Activated CD8-positive, alpha-beta memory T cell treated with anti-CD3 and anti-CD28 coated beads, Interleukin-2, amount 50 U/mL, for 48 hours (primary cell): ENCODE measurements at places on chromosomes 6 and 20.
A peak's percentile ranks its signal among the peaks of the same experiment; 100 is the strongest.

DNA sequence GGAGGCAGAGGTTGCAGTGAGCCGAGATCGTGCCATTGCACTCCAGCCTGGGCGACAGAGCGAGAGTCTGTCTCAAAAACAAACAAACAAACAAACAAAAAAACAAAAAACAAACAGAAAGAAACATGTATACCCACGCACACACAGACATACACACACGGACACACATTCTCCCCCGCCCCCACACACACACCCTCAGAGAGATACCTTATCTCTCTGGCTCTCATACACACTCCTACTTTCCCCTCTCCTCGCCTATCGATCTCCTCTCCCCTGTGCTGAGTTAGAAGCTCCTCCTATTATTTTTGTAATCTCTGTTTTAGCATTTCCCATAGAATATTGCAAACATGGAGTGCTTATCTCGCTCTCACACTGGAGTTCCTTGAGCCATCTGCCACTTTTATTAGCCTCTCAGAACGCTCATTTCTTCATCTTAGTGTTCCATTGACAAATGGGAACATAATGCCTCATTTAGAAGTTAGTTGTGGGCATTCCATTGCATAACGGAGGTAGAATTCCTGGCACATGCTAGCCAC lies 144.2 kb upstream of the CITED2 start:
- no peak for DNase-seq

DNA sequence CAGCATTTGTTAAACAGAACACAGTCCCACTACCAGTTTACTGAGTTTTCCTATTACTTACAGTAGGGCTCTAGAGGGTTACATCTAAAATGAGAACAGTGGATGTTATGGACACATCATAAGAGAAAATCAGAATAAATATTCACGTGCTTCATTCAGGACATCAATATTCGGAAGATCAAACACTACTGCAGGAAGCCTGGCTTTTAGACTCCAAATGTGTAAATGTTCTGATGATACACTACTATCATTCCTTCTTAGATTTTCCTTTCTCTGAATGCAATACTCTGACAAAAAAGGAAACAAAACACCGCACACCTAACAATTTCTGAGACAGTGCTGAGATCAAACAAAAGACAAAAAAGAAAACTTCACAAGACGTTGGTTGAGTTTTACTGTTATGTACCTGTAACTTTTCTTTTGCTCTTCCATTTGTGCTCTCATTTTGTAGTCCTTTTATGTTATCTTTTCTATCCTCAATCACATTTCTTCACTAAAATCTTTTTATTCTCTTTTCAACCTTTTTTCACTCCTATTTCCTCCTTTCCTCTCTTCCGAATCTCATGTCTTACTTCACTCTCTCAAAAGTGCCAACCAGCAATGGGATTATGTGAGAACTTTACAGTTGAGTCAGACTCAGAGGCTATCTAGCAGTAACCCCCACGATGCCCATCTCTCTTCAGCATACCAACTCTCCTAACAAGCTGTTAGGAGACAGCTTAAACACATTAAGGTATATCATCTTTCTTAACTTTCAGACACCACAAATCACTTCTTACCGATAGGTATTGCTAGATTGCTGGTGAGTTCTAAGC lies 1.7 kb downstream of the FAM184A start:
- DNase-seq, result no peak

DNA sequence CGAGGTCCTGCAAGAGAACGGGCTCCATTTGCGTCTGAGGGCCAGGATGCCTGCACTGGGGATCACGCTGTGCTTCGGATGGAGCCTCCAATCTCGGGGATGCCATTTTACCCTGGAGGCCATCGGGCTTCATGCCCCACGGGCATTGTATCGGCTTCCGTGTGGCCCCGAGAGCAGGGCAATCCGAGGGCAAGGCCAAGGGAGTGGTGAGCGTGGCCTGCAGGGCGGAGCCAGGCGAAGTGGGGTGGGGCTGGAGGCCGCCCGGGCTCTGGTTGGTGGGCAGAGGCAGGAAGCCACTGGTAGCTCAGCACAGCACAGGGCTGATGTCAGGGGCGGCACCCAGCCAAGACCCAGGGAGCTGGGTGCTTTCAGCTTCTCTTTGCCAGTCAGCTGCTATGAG lies 57.5 kb upstream of the BHLHE23 start:
- peak; percentile 39 for DNase-seq

- no peak for DNase-seq
These were observed 413.0 kb upstream of the RUNX2 start for GRCh38 chr6:44915111-44915510.

- DNase-seq, result no peak
These were observed 34.9 kb downstream of the UBE2V1 start for GRCh38 chr20:50077818-50078601.

GRCh38 chr20:35920523-35920922 lies 33.8 kb downstream of the SCAND1 start:
- DNase-seq, result no peak

GRCh38 chr6:161694995-161695394 lies 421.1 kb upstream of the AGPAT4 start:
- no peak for DNase-seq

DNA sequence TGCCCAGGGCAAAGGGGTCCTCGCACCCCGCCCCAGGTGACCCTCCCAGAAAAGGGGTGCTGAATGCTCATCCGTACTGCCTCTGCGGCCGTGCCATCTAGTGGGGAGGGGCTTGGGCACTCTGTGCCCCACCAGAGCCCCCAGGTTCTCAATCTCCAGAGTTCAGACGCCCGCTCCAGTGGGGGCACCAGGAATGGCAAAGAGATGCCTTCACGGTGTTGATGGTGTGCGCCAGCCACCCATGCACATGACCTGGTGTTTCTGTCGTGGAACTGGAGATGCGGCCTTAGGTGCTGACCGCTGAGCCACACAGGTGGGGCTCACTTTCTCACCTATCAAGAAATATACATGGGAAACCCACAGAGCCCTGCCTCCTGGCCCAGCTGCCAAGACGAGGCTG lies 30.8 kb downstream of the GNAS-AS1 start:
- no peak for DNase-seq

- no peak for DNase-seq
These were observed 510.8 kb downstream of the PTPRT start for GRCh38 chr20:42678895-42679294.

DNA sequence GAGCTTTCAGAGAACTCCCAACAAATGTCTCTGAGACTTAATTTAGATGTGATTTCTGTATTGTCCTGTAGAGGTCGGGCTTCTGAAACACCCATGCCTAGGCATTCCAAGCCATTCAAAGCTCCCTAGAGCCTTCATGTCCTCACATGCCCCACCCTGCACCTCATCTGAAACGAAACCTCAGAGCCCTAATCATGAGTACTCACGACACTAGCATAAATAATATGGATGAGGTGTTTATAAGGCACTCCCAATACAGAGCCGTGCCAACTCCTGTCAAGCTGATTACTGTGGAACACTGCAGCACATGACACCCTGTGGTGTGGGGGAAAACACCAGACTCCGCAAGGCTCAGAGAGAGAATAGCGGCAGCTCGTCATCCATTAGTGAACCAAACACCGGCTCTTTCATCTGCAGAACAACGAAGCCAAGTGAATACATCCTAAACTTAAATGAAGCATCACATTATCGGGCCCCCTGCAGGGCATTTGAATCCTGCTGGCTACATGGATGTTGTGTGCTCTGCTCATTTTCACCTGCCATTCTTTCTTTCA lies 83.8 kb downstream of the FNDC1 start:
- DNase-seq, result no peak

DNA sequence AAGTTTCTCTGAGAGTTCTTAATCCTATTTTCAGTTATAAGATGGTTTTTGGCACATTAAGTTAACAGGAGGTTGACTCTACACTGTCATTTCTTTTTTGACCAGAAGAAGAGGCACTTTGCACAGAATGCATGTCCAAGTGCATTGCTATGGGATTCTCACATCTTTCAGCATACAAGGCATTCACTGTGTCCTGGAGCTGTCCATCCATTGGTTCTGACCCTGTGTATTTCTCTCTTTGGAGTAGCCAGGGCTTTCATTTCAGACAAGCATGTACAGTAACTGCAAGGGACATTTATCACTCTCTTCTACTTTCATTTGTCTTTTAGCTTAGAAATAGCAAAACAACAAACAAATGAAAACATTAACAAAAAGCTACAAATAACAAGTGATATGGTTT lies 275.1 kb upstream of the IMPG1 start:
- no peak for DNase-seq

DNA sequence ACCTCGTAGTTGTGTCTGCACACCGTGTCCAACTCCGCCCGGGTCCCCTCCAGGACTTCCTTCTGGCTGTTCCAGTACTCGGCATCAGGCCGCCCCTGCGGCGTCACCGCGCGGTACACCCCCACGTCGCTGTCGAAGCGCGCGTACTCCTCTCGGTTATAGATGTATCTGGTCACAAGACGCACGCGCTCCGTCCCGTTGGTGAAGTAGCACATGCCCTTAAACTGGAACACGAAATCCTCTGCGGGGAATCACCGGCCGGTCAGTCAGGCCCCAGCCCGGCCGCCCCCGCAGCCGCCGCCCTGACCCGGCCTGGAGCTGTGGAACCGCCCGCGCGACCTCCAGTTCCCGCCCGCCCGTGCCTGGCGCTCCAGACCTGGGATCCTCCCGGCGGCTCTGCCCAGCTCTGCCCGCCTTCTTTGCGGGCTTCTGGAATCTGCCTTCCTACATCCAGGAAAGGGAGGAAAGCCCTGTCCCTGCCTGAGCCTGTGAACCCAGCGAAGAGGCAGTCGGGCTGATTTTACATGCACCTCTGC lies 1.6 kb downstream of the HLA-DQB1 start:
- DNase-seq, result peak; percentile 66

DNA sequence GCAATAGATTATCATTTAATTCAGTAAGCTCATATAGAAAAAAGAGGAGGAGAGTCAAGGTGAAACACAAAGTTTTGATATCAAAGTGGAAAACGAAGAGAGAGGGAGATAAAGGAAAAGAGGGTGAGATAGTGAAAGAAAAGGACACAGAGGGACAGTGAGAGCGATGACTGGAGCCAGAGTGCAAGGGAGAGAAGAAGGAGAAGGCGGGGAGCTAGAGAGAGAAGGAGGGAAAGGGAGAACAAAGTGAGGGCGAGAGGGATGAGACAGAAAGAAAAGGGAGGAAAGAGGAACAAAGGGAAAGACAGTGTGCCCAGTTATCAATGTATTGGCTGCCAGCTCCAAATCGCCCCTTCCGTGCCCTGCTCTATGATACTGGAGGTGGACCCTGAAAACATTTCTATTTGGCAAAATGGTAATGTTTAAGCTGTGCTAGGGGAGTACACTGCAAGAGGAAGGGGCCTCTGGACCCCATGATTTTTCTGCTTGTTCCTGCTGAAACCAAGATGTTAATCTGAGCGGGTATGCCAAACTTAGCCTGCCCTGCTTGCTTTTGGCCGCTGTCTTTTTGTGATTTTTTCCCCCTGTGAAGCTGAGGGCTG lies 27.8 kb downstream of the GPX5 start:
- no peak for DNase-seq

GRCh38 chr6:36484736-36485135 lies 41.9 kb downstream of the KCTD20 start:
- no peak for DNase-seq

GRCh38 chr6:96631248-96631647 lies 68.3 kb downstream of the FHL5 start:
- no peak for DNase-seq

DNA sequence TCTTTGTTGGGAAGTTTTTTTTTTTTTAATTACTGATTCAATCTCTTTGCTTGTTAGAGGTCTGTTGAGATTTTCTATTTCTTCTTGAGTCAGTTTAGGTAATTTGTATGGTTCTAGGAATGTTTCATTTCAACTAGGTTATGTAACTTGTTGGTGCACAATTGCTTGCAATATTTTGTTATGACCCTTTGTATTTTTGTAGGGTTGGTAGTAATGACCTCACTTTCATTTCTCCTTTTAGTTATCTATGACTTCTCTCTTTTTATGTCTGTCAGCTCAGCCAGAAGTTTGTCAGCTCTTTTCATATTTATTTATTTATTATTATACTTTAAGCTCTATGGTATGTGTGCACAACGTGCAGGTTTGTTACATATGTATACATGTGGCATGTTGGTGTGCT lies 51.1 kb upstream of the SLC24A3 start:
- DNase-seq, result no peak

DNA sequence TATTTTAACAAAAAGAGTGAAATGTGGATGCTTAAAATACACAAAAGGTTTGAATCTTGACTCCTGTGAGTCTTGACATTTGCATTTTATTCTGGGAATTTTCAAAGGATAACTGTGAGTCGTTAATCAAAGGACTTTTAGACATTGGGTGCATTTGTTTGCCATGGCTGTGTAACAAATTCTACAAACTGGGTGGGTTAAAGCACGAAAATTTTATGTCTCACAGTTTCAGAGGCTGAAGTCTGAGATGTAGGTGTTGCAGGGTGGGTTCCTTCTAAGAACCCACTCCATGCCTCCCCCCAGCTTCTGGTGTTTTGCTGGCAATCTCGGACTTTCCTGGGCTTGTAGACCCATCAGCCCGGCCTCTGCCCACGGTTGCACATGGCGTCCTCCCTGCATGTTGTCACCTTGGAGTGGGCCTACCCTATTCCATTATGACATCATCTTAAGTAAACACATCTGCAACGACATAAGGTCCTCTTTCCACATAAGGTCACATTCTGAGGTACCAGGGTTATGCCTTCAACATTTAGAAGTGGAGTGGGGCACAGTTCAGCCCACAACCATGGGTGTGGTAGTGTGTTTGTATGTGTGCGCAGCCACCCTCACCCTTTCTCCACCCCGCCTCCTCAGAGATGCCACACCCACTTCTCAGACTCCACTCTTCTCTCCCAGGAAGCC lies 113.1 kb downstream of the FOXA2 start:
- no peak for DNase-seq

DNA sequence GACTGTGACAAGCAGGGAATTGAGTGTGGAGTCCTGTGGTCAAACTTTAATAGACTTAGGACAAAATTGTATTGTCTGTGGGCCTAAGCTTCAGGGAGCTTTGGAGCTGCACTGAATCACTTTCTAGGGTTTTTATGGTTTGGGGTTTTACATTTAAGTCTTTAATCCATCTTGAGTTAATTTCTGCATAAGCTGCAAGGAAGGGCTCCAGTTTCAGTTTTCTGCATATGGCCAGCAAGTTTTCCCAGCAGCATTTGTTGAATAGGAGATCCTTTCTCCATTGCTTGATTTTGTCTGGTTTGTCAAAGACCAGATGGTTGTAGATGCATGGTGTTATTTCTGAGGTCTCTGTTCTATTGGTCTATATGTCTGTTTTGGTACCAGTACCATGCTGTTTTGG lies 113.4 kb upstream of the NXT1 start:
- DNase-seq, result no peak

DNA sequence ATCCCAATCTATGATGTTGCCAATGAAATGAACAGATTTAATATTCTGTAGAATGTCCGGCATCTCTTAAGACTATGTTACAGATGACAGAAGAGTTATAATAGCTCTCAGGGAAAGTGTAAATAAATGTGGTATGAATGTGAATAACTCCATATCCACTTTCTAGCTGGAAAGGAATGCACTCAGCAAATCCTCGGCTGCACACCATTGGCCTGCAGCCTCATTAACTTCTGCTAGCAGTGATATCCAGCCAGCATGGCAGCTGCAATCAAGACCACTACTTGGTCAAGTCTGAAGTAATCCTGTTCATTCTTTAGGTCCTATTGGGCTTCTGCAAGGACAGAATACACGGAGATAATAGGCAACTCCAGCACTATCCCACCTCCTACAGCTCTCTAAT lies 17.3 kb upstream of the MICA start:
- DNase-seq, result no peak

GRCh38 chr20:46172961-46173536 lies 54.9 kb downstream of the CD40 start:
- DNase-seq, result no peak
